Tongue (tissue), 3 donors: ENCODE measurements at places on chromosomes 1 and 21.

DNA sequence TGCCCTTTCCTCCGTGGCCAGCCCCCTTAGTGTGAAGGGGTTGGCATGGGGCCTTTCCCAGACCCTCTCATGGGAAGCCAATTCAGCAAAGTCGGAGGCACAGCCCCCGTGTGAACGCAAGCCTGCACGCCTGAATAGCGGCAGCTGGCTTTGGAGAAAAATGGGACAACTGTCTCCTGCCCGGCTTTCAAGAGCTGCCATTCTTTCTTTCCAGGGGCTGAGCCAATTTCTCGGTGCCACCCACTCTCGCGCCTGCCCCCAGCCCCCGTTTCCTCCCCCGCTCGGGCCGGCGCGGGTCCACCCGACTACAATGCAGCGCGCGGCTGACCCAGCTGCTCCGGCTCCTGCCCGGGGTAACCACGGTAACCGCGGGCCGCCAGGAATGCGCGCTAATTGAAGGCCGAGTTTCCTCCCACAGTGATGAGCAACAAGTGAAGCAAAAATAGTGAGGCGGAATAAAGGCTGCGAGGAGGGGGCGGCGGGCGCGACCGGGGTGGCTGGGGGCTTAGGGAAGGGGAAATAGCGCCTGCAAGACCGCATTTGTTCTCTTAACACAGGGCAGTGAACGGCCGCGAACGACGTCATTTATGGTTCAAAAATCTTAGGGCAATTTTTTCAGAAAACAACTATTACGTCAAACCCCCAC is 27.8 kb downstream of the ILDR2 start:
- peak; percentile 93 for DNase-seq

DNA sequence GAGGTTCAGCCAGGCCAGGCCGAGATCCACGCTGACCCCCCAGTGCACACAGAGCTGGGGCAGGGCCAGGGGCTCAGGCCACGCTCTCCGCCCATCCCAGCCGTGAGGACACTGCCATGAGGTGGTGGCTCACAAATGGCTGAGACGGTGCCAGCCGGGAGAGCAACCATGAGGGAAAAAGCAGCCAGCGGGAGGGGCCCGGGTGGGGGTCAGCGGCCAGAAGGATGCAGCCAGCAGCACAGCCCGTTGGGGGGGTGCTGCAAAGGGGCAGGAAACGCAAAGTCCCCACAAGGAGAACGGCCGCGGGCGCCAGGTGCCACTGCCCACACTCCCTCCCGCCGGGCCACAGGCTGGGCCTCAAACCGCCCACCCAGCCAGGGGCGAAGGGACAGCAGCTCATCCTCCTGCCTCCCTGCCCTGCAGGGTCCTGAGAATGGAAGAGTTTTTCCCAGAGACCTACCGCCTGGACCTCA is 8.3 kb downstream of the TTLL10 start:
- no peak for DNase-seq

- no peak for DNase-seq
Observed at GRCh38 chr1:221105578-221105977, 226.3 kb downstream of the HLX start.

- DNase-seq: no peak
Observed at GRCh38 chr1:15394258-15394690, 15.4 kb upstream of the EFHD2 start.

DNA sequence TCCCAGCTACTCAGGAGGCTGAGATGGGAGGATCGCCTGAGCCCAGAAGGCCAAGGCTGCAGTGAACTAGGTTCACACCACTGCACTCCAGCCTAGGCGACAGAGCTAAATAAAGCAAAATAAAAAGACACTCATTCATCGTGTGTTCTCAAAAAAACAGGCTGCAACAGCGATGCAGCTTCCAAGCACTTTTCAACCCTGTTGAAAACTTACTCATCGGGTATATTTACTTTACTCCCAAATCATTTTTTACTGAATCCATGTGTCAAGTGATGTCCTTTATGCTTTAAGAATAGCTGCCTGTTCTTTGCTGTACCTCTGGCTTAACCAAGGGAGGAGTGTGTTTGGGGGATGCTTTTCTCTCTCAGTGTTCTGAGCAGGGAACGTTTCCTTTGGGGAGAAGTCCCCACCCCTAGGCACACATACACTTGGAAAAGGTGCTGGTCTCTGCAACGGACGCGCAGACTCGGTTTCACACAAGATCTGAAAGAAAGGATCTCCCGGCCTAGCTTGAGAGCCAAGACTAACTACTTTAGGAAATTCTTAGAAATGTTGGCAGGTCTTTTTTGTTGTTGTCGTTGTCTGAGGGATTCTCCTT is 1.4 kb downstream of the MAP1LC3C start:
- peak; percentile 41 for DNase-seq

DNA sequence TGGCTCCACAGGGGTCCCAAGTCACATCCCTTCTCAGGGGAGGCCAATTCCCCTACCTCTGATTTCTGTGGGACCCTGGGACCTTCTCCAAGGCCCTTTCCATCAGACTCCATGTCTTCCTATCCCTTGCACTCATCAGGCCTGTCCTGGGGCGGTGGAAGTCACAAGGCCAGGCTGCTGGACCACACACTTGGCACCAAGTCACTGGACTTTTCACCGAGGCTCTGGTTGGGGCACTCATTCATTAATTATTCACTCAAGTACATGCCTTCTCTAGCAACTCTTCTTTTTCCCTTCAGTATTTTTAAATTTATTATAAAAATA is 11.2 kb upstream of the FOXO6 start:
- no peak for DNase-seq

- no peak for DNase-seq
Observed at GRCh38 chr1:152039461-152039860, 2.7 kb upstream of the S100A11 start.

- DNase-seq: no peak
Observed at GRCh38 chr1:53600561-53600960, 138.4 kb downstream of the GLIS1 start.

DNA sequence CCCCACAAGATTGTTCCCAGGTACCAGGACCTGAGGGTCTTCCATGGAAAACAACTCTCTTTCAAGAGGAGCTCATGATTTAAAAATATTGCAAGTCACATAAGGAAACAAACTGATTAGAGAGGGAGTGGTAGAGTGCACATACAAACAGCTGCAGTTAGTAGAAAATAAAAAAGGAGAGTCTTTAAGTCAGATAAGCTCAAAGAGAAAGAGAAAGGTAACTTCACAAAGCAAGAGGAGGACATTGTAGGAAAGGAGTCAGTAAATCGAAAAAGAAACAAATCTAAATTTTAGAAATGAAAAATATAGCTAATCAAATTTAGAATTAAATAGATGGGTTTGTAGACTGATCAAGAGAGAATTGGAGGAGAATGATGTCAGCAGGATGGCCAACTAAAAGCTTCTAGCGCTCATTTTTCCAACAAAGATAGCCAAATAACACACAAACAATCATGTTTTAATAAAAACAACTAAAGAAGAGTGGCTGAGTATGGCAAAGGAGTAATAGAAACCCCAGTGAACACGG is 86.1 kb upstream of the CD53 start:
- no peak for DNase-seq

DNA sequence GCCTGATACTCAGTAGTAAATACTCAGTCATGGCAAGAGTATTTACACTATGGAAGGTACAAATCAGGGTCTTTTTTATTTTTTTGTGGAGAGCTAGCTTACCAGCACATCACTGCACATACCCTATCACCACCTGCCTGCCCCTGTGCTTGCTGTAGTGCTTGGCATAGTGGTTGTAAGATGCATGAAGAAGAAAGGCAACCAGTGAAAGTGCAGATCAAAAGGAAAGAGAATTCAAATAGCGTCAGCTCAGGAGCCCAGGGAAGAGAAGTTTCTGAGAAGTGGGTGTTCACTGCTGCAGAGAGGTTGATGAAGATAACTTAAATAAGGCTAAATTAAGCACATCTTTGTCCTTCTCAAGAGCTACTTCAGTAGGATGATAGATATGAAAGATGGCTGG is 76.0 kb downstream of the DTL start:
- DNase-seq: no peak

DNA sequence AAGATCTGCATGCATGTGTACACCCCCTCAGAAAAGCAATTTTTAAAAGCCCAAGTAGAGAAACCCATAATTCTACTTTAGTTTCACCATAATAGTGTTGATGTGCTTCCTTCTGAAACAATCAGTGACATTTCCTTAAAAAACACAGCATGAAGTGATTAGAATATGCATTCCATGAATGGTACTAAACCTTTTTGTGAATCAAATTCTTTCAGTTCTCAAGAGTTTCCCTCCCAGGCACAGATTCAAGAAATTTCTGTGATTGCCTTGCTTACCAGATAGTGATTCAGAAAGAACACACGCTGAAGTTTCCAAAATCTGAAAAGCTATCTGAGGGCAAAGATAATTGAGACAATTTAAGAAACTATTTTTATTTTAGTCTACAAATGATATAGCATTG is 136.4 kb upstream of the ADGRL2 start:
- no peak for DNase-seq

DNA sequence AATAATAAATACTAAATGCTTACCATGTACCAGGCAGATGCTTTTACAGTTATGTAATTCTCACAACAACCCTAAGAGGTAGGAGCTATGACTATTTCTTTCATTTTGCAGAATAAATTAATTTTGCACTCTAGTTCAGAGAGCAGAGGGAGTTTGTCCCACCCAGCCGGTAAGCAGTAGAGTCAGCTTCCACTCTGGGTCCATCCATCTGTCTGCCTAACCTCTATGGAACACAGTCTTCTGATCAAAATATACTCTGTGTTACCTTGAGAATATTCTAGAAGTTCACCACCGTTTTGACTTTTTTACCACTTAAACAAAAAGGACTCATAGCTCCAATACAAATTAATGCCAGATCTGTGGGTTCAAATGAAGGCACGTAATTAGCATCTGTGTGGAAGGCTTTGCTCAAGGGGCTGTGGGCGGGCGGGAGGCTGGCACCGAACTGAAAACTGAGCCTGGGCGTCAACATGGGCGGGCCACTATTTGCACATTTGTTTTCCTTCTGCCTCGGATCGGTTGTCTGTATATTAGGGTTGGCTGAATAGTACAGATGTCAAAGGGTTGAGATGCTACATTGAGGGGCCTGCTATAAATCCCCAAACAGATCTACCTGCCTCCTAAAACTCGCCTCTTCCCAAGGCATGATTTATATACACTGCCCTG is 33.1 kb upstream of the LMO4 start:
- DNase-seq: peak; percentile 27

DNA sequence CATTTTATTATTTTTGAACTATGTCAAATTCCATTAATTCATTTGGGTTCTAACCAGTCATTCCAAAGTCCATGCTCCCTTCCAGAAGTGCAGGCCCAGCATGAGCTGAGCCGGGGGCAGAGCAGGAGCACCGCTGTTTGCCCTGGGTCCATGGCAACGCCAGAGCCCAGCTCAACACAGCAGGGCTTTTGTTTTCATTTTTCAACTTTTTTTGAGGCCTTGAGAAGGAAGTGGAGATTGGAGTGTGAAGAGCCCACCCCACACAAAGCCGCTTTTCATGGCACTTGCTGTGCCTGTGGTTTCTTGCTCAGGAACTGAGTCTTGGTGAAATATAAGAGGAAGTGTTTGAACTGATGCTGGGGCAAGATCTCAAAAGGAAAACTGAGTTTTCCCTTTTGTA is 13.2 kb upstream of the PRMT2 start:
- peak; percentile 82 for DNase-seq

- DNase-seq: peak; percentile 55
Observed at GRCh38 chr1:221740369-221740992, 1.4 kb downstream of the DUSP10 start.

DNA sequence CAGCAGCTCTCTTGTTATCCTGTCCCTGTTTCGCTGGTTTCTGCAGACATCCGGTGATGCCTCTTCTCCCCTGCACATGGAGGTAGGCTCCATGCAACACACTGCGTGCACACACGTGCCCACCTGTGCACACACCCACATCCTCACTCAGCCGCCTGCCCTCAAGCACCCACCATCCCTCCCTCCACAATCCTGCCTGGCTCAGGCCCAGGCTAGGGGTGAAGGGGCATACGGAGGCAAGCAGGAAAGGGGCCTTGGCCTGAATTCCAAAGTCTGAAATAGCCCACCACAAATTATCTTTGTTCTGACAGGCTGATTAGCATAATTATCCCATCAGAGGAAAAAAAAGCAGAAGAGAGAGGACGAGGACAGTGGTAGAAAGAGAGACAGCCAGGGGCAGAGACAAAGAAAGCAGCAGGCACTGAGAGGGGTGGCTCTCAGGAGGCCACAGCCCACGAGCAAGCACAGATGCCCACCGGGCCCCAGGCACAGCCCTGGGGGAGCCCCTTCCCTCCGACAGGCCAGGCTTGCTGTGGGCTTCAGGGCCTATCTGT is 73.2 kb downstream of the GRIK3 start:
- DNase-seq: no peak

DNA sequence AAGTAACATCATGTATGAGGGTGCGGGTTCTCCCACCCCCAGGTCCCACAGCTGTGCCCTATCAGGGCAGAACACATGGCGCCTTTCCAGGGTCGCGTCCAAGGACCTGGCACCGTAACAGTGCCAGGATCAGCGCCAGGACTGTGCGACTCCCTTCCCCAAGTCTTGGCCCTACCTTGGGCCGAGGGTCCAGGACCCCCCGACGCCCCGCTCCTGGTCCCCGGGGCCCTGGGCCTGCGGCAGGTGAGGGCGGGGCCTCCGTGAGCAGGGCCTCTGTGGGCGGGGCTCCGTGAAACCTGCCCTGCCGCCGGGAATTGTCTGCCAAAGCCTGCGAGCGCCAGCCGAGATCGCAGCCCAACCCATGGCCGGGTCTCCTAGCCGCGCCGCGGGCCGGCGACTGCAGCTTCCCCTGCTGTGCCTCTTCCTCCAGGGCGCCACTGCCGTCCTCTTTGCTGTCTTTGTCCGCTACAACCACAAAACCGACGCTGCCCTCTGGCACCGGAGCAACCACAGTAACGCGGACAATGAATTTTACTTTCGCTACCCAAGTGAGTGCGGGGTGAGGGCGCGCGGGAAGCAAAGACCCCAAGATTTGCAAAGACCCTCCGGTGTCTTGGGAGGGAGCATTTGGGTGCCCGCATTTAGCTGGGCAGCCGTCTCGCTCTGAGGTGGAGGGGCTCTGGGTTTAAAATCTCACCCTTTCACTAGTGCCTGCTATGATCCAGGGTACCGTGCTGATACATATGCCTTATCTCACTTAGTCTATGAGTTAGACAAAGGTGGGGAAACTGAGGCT is at the start of gene RHBG:
TSS of gene RHBG (plus strand) at position 323 of the 796 bp plus-strand sequence. CDS start at position 362, 39 bp downstream.
- peak; percentile 34 for DNase-seq

GRCh38 chr1:89833183-89834082 is 12.6 kb downstream of the LRRC8D start:
- peak; percentile 51 for DNase-seq
